ENCODE measurements at places on chromosomes 1 and 21.

GRCh38 chr1:57112148-57112547 is 146.3 kb upstream of the C8B start:
- no peak for DNase-seq

- no peak for DNase-seq
These were observed 79.2 kb upstream of the SAMD11 start for GRCh38 chr1:844472-845026.

DNA sequence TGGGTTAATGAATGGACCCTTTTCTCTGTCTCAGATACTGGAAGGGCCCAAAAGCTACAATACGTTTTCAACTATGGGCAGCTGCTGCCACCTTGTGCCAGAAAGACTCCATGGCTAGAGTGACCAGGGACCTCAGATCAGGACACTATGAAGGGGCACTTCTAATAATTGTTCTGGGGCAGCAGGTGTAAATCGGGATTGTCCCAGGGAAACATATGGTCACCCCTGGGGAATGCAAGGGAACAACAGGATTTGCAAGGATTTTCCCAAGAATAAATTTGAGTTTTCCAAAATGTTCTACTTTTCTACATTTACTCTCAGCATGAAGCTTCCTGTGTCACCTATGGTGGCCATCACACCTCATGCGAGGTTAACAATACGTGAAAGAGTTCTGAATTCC is 12.0 kb upstream of the FCAMR start:
- peak; percentile 46 for DNase-seq

DNA sequence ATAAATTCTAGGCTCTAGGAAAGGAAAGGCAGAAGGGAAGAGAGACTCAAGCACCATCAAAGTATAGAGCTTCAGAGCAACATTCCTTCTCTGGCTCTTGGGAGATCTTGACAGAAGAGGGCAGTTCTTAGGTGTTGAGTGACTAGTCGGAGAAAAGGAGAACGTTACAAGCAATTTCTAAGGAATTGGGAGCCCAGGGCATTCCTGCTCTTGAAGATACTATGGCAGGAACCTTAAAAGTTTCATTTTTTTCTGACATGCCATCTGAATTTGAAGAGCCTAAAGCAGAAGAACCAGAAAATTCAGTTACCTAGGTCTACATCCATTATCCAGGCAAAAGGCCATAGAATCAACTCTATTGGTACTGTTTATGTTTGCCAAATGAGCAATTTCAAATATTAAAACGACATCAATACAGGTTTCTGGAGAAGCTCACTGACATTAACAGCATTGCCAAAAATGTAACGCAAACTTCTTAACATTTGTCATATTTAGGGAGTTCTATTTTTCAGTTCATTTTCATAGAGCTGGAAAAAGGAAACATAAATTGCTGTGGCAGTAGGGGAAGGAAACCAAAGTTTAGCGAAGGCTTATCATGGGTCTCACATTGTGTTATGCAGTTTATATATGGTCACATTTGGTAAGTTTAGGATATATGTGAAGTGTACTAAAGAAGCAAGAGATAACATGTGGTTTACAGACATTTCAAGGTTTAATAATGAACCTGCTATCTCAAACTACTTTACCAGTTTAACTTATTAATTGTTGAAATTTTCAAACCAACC is 210.1 kb upstream of the NRIP1 start:
- DNase-seq = no peak

DNA sequence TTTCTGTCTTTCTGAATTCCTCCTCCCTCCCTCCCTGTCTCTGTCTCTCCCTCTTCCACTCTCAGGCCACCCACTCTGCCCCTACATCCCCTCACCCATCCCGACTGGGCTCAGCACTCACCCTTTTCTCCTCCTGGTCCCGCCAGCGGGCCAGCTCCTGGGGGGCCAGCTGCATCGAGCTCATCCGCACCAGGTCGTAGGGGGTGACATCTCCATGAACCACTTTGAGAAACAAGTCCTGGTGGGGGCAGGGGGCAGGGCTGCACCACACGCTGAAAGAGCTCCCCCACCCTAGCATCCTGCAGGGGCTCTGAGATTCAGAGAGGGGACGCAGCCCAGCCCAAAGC is 17.8 kb downstream of the SPOCD1 start:
- no peak for DNase-seq

DNA sequence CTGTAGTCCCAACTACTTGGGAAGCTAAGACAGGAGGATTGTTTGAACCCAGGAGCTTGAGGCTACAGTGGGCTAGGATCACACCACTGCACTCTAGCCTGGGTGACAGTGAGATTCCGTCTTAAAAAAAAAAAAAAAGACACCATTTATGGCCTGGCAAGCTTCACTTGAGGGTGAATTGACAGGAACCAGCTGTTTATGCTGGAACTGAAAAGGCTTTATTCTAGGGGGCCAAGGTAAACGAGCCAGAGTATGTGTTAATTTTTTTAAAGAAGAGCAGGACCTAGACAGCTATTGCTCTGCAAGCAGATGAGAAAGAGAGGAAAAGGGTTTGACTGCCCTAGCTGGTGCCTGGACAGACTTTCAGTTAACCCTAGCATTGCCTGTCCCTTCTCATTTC is 37.0 kb downstream of the S100A6 start:
- no peak for DNase-seq

DNA sequence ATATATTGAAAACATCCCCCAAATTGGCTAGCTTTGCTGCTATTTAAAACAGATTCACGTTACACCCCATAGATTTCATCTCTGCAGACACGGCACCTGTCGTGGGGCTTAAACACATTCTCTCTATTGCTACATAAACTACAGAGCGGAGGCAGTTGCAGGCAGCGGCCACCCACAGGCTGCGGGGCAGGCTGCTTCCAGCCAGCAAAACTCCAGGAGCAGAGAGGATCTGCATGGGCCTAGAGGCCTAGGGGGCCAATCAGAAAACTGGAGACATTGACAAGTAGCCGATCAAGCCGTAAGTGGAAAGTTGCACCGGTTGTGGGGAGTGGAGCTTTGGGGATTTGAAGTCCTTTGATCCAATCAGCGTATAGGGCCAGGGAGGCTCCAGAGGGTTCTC is 129.0 kb upstream of the KLHDC7A start:
- DNase-seq = no peak

DNA sequence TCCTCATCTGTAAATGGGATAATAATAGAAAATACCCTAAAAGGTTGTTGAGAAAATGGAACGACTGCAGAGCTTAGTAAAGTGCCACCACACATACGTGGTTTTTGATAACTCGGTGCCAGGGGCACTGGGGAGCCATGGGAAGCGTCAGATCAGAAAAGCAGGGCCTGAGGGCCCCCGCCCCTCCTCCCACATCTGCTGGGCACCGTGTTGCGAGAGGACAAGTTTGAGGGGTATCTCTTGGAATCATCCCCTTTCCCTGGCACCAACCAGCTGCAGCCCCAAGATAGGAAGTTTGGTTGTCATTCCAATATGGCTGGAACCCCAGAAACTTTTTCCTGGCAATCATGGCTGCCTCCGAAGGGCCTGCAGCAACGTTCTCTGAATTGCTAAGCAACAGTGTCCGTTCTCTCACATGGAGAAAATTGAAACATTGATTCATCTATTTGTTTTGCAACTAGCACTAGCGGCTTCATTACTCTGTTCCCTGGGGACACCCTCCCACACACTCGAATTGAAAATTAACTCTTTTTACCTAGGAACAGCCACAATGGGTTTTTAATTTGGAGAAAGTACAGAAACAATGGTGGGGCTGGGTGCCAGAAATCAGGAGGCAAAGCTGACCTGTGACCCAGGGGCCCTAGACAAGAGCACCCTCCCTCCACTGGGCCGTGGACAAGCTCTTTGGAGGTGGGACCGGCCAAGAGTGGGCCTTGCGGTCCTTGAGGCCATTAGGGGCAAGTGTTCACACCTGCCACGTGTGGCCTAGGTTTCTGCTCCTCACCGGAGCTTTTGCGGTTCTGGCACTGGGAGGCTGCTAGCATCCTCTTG is 190.0 kb upstream of the VAMP3 start:
- DNase-seq = no peak

- DNase-seq = no peak
These were observed 98.6 kb downstream of the ZNF281 start for GRCh38 chr1:200311256-200311655.

DNA sequence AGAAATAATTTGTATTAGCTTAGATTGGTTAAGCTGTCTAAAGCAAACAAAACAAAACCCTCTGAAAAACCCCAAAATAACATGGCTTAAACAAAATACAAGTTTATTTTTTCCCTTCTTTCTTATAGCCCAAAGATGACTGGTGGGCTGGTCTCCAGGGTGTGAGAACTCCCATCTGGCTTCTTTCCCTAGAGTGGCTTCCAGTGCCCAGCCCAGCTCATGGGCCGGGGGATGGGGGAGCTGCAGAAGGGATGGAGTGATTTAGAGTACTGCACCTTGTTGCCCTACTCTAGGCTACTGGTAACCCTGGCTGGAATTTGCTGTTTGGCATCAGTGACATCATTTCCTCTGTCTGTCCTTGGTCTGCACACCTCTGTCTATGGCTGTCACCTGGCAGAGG is 223.0 kb downstream of the PBX1 start:
- DNase-seq = no peak

- DNase-seq = no peak
These were observed 44.8 kb upstream of the TENT5C start for GRCh38 chr1:117561071-117561470.

DNA sequence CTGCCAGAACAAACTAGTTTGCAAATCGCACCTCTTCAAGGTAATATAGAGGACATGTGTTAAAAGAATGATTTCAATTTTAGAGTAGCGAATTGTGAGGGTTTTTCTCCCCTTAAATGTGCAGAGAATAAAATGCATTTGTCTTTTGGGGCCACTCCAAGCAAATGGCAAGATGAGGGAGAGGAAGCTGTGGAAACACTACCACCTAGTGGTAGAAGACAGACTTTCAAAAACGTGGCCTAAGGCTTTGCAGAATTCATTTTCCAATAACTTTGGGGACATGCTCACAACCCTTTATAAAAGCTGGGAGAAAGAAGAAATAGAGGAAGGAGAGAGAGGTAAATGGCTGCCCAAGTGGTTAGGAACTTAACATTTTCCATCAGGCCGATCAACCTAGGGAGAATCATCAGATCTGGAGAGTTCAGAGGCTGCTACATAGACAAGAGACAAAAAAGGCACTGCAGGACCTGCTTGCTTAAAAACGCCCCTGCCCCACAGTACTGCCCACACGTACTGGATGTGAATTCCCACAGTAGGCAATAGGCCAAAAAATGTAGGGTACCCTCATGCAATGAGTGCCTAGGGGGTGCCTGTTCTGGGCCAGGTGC is 15.7 kb upstream of the RCAN1 start:
- DNase-seq = peak; percentile 24

GRCh38 chr1:174726167-174726879 is 273.4 kb upstream of the CACYBP start:
- DNase-seq = no peak

DNA sequence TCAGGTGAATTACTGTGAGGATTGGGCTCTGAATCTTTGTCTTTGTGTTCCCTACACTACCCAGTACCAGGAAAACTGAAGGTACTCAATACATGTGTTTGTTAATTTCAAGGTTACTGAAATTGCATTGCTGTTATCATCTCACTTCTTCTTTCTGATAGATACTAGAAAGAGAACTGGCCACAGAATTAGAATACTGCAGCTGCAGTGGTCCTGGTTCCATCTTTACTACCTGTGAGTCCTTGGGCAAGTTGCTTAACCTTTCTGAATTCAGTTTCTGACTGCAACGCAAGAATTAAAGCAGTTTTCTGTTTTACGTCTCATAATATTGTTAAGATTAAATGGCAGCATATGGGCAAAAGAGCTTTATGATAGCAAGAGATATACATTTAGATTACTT is 263.5 kb downstream of the LMO4 start:
- no peak for DNase-seq

DNA sequence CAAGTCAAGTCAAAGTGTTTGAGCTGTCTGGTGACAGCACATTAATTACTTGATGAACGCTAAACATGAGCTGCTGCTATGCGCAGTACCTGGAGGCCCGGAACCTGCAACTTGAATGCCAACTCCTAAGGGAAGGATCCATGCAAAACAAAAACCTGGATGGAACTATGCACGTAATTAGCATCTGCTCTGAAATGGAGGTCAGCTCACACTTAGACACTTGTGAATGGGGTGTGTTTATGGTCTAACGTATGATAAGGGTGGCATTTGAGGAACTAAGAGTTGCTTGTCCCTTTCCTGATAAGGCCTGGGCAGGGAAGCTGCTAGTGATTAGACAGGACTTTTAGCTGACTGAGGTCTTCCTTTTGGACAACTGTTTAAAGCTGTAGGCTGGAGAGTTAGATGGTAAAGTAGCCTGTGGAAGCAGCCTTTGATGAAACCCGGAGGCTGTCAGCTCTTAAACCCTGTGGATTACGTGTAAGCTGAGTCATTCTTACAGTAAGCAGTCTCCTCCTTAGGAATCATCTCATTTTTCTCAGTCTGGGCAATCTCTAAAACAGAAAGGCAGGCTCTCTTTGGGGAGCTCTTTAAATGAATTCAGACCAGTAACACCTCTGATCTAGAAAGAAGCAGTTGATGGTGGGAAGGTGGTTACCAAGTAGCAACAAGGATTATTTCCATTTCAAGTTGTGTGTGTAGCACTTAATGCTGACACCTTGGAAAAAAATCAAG is 6.8 kb downstream of the TENT5C start:
- no peak for DNase-seq

- no peak for DNase-seq
These were observed 722.2 kb downstream of the RWDD3 start for GRCh38 chr1:95956215-95956614.

GRCh38 chr1:55285834-55286233 is 70.7 kb upstream of the USP24 start:
- no peak for DNase-seq
